Thyroid gland (tissue), 4 donors: ENCODE measurements at places on chromosomes 16 and 17.

DNA sequence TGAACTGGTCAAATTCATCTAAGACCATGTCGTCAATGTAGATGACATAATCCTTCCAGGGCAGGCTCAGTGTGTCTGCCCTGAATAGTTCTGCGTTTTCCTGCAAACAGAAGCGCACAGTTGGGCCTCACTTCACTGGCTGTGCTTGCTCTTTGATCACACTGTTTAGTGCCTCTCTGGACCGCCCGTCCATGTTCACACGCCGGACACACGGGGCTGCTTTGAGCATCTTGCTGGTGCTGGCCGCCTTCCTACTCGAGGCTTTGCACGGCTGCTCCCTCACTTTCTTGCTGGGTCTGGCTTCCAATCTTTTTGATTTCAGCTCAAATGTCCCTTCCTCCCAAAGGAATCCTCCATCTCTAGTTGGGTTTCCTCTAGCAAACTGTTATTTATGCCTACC lies 37.4 kb downstream of the DNAH17 start:
- no peak for DNase-seq

DNA sequence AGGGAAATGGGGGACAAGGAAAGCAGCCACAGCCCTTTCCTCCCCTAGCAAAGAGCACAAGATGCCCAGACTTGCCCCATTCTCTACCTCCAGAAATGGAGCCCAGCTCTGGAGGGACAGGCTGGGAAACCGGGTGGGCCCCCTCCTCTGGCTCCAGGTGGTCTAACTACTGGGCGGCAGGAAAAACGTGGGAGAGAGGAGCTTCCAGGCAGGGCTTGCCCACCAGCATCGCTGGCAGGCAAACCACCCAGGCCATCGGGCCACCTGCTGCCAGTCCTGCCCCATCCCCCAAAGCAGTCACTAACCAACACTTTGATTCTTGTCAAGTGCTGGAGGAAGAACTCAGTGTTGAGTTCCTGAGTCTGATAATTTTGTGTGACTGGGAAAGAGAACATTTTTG lies 15.6 kb downstream of the ANKS3 start:
- no peak for DNase-seq

DNA sequence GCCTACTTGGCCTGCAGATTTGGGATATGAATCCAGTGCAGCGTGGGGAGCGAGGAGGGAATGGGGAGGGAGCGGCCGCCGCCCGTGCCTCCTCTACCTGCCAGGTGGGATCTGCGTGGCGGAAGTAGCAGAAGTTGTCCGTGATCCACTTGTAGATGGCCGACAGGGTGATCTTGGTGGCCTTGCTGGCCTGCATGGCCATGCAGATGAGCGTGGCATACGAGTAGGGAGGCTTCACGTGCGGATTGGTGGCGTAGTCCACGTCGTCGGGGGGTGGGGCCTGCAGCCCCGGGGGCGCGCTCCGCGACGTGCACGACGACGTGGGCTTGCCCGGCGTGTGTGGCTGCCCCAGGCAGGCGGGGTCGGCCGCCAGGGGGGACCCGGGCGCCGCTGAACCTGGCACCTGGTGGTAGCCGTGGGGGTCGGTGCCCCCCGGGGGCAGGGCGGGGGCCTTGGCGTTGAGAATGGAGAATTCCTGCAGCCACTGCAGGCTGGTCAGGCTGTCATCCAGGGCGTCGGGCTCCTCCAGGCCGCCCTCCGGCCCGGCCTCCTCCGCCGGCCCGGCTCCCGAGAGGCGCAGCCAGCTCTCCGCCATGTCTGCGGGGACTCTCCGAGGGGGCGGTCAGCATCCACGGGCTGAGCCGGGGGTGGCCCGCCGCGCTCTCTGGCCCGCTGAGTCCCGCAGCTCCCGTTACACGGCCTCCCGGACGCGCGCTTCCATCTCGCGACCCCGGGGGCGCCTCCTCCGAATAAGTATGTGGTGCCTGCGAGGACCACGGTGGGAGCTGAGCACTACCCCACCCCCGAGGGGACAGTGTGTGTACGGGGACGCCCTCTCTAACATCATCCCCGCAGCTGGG lies 1.0 kb downstream of the FOXJ1 start:
- peak; percentile 69 for DNase-seq

- no peak for DNase-seq
These were observed 318.3 kb downstream of the CBLN1 start for GRCh38 chr16:48963306-48963705.
